PC-9 (cell line): ENCODE measurements at places on chromosomes 1 and 21. TPM values are rescaled to one million over a fixed set of nuclear protein-coding genes. Genes with fewer than 3 reads are reported as not detected.

DNA sequence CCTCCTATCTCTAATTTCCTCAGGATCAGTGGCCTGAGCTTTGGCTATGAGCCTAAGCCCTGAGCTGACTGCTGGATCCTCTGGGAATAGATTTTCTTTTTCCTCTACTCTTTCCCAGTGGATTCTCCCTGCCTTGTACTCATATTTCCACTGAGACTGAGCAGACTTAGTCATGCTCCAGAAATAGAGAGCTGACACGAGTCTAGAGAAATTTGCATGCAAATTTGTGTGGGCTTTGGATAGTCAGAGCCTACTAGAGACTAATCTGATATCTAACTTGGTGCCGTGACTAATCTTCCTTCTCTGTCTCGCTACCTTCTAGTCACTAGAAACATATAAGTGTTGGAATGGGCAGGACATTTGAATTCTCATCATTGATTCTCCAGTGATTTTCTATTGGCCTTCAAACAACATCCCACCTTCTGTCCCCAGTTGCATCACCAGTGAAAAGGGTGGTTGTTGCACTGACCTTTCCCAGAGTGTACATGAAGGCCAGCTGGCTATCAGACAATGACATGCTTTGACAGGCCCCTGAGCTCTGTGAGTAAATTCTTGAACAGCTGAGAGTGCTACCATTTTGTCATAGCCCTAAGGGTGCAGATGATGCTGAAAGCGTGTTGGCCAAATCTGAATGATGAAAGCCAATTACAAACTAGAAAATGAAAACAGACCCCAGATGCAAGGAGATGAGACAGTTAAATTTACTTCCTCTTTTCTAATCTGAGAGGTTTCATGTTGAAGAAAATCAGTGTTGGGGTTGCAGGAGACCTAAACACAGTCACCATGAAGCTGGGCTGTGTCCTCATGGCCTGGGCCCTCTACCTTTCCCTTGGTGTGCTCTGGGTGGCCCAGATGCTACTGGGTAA, at the start of gene FCRLA:
Gene FCRLA (plus strand): TSS at position 748 of the 866 bp plus-strand sequence. CDS start 36 bp downstream, at position 784.
- H3K36me3 ChIP-seq = no peaks in the 10 kb centered on the region
- no peak for DNase-seq
- 0 out of 2 replicates have a peak, but pooled peaks cover 4% of the 10 kb centered on the region for H3K4me1 ChIP-seq
- no peak within 1 kb of the TSS for H3K27ac ChIP-seq
- H3K27me3 ChIP-seq = no peaks in the 10 kb centered on the region

- no peaks in the 10 kb centered on the region for H3K27me3 ChIP-seq
- no peak overlapping the region for H3K4me3 ChIP-seq
- H3K36me3 ChIP-seq = no peaks in the 10 kb centered on the region
- no peak for DNase-seq
- peak overlapping the region; percentile 95 for H3K27ac ChIP-seq
Measured at GRCh38 chr1:93989601-93990000, 80.4 kb upstream of the GCLM start.

Gene TCHH
- total RNA-seq = 0.04 TPM in 1 of 2 replicates, not detected in the other

Gene TMED5
- 45.6 and 51.0 TPM in 2 replicates for total RNA-seq

DNA sequence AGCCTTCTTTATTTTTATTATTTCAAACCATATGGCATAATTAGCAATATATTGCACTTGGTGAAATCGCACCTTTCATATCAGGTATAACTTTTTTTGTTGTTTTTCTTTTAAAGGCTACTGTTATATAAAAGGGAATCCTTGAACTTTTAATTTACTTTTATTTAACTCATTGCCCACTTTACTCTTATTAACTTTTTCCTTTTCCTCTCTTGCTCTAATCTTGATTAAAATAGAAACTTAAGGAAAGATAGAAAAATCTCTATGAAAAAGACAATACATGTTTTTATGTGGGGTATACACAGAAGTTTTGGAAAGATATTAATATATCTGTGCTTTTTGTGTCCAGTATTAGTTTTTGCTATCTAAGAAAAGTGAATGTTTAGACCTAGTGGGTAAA, 805.8 kb downstream of the USP25 start:
- H3K4me1 ChIP-seq = no peaks in the 10 kb centered on the region
- no peak for DNase-seq
- no peak overlapping the region for H3K4me3 ChIP-seq
- no peaks in the 10 kb centered on the region for H3K27me3 ChIP-seq
- no peak overlapping the region for H3K27ac ChIP-seq

Gene MORN1
- 47.8 and 51.0 TPM in 2 replicates for total RNA-seq

DNA sequence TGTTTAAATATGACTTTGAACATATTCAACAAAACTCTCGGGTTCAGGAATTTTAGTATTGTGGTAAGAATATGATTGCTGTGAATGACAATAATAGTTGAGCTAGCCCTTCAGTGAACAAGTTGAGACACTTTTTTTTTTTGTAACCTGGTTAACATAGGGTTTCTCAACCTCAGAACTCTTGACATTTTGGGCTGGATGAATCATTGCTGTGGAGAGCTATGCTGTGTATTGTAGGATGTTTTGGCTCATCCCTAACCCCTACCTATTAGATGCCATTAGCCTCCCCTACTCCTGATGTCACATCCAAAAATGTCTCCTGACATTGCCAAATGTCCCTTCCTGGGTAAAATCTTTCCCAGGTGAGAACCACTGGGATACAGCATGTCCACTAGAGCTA, 113.7 kb downstream of the RUNX1 start:
- no peaks in the 10 kb centered on the region for H3K27me3 ChIP-seq
- H3K4me3 ChIP-seq = no peak overlapping the region
- H3K4me1 ChIP-seq = 0 out of 2 replicates have a peak, but pooled peaks cover 7% of the 10 kb centered on the region
- H3K36me3 ChIP-seq = peaks cover 10% of the 10 kb centered on the region; the same call in 1 of the 2 replicates

DNA sequence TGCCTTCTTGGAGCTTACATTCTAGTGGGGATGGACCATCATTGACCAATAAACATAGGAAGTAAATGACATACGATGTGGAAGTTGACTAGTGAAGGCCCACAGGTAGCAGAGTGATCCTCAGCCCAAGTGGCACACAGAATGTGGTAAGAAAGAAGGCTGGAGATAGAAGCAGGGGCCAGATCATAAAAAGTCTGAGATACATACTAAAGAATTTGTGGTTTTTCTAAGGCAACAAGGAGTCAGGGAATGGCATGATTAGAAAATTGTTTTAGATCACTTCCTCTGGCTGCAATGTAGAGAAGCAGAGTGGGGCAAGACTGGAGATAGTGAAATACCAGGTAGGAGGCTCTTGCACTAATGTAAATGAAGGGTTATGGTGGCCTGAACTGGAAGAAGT, 154.0 kb downstream of the VPS13D start:
- H3K36me3 ChIP-seq = peaks cover 38% of the 10 kb centered on the region
- no peak for DNase-seq
- peaks cover 51% of the 10 kb centered on the region for H3K4me1 ChIP-seq
- no peak overlapping the region for H3K27ac ChIP-seq
- no peak overlapping the region for H3K4me3 ChIP-seq

Gene KISS1
- total RNA-seq = 4.0 and 5.2 TPM in 2 replicates

GRCh38 chr1:53123453-53124140, 18.8 kb downstream of the SLC1A7 start:
- no peaks in the 10 kb centered on the region for H3K27me3 ChIP-seq
- no peak overlapping the region for H3K27ac ChIP-seq
- no peak for DNase-seq
- no peak overlapping the region for H3K4me3 ChIP-seq
- H3K36me3 ChIP-seq = no peaks in the 10 kb centered on the region

Gene AADACL4
- not detected in 2 replicates for total RNA-seq

Gene KLHL21
- total RNA-seq = 20.6 and 24.4 TPM in 2 replicates

DNA sequence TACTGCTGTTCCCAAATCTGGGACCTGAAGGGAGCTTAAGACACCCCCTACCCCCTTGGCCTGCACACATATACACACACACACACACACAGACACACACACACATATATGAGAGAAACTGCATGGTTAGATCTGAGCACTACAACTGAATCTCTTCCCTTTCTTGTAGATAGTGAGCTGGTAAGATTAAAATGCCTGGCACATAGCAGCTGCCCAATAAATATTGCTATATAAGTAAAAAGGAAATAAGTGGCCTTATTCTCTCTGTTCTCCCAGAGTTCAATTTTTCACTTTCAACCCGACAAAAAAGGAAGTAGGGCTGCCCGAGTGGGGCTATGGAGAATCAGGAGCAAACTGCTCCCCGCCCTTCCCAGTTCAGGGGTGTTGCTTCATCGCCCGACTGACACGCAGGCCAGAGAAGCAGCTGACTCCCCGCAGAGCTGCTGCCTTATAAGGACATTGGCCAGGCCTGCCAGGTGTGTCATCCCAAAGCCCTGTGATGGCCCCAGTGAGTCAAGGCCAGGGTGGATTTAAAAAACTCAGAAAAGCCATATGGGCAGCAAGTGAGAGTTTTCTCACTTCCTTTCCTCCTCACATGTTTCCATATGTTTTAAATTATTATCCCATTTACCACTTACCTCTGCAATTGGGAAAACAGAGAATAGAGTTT, 106.5 kb upstream of the SLC44A3 start:
- 0 out of 2 replicates have a peak overlapping the region, but pooled peaks have one; percentile 9 for H3K4me3 ChIP-seq
- peak; percentile 99 for DNase-seq
- H3K27ac ChIP-seq = peak overlapping the region; percentile 79
- peaks cover 23% of the 10 kb centered on the region for H3K4me1 ChIP-seq
- no peaks in the 10 kb centered on the region for H3K27me3 ChIP-seq
- H3K36me3 ChIP-seq = peaks cover 5% of the 10 kb centered on the region; the same call in 1 of the 2 replicates

DNA sequence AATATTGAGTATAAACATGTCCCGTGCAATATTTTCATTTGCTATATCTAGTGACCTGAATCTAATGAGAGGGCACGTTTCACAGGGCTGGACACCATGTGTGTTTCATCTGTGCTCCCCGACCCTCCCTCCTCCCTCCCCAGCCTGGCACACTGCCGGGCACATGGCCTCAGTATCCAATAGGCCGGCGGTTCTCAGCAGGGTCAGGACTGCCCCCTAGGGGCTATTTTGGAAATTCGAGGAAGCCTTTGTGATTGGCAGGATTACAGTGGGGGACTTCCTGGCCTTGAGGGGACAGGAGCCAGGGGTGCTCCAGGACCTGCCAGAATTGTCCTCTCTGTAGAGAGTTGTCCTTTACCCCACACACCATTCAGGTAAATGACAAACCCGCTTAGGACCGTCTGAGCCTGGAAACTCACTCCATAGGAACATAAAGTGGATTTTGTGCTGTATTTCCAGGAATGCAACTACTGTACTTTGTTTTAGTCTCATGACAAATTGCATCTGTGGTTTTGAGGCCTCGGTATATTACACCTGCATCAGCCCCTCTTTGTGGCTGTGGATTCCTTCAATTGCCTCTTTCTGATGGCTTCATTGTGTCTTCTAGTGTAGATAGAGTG, 109.5 kb upstream of the SIM2 start:
- no peaks in the 10 kb centered on the region for H3K36me3 ChIP-seq
- no peak for DNase-seq
- no peak overlapping the region for H3K4me3 ChIP-seq

Gene RNPC3
- 13.4 and 17.0 TPM in 2 replicates for total RNA-seq

DNA sequence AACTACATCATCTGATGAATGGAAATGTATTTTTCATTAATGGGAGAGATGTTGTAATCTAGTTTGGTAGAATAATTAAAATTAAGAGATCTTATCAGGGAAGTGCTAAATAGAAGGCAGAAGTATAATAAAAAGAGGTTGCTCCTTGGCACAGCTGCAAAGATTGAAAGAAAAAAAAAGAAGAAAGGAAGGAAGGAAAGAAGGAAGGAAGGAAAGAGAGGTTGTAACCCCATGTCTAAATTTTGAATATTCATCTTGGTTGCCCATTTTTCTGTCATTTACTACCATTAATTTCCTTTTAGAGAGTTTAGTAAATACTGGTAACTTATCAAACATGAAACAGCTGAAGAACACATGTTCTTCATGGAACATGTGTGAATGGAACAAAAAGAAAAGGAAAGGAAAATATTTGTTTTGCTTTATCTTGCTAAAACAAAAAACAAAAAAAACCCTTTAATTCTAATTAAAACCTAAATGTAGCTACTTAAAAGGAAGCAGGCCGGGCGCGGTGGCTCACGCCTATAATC, 10.5 kb upstream of the MDM4 start:
- no peaks in the 10 kb centered on the region for H3K27me3 ChIP-seq
- H3K36me3 ChIP-seq = no peaks in the 10 kb centered on the region
- H3K4me3 ChIP-seq = peak overlapping the region; percentile 65

Gene TDRD5
- total RNA-seq = not detected in 2 replicates

Gene NID1
- total RNA-seq = not detected in 2 replicates

DNA sequence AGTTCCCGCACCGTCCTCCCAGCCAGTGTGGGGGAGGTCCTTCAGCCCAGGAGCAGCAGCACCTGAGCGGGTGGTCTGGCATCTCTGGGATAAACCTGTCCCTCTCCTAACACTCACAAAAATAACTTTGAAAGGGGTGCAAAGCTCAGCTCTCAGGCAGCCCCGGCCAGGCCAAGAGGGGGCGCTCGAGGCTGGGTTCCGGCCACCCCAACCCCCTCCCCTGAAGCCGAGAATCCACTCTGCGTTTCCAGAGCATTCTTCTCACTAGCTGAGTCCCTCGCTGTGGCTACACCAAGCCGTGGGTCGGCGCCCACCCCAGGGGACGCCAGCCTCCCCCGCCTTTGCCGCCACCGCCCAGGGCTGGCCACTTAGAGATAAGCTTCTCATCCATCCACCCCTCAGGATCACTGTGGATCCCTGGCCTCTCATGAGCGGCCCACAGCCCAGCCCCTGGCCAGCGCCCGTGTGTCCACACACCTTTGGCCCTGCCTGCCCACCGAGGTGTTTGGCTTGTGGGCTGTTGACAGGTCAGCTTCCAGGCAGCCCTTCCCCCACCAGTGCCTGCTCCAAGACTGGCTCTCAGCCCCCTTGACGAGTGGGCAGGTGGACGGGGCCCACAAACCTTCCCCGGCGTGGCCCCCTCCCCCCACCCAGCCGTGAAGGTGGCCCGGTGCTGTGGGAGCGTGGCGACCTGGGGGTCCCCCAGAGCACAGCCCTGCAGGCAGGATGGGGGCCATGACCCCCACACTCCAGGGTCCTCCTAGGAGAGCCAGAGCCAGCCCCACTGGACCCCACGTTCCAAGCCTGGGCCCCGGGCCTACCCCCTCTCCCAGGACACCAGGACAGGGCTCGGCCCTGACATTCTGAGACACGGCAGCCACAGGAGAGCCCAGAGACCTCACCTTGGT, 1.9 kb downstream of the FTCD start:
- no peak overlapping the region for H3K4me3 ChIP-seq
- H3K4me1 ChIP-seq = no peaks in the 10 kb centered on the region
- no peaks in the 10 kb centered on the region for H3K36me3 ChIP-seq
- H3K27ac ChIP-seq = no peak overlapping the region
- no peak for DNase-seq

Gene LCE2A
- not detected in 2 replicates for total RNA-seq

- DNase-seq = no peak
- H3K4me3 ChIP-seq = no peak overlapping the region
- no peaks in the 10 kb centered on the region for H3K36me3 ChIP-seq
- no peaks in the 10 kb centered on the region for H3K4me1 ChIP-seq
Measured at GRCh38 chr1:119564548-119564947, 57.5 kb downstream of the HSD3B1 start.

- no peaks in the 10 kb centered on the region for H3K36me3 ChIP-seq
- H3K27ac ChIP-seq = no peak overlapping the region
Measured at GRCh38 chr1:64186138-64186897, 17.1 kb upstream of the UBE2U start.

GRCh38 chr1:81470275-81470674, 330.5 kb upstream of the ADGRL2 start:
- no peaks in the 10 kb centered on the region for H3K36me3 ChIP-seq
- no peaks in the 10 kb centered on the region for H3K4me1 ChIP-seq
- H3K4me3 ChIP-seq = no peak overlapping the region
- no peaks in the 10 kb centered on the region for H3K27me3 ChIP-seq

Gene PODN
- total RNA-seq = not detected in 2 replicates
